ENCODE measurements at places on chromosomes 7 and 10. TPM values are rescaled to one million over a fixed set of nuclear protein-coding genes. Genes with fewer than 3 reads are reported as not detected.

GRCh38 chr7:92325858-92326257 lies 80.1 kb downstream of the ANKIB1 start:
- DNase-seq = no peak

- DNase-seq = no peak
Measured at GRCh38 chr10:124374535-124375352, 44.0 kb downstream of the OAT start.

GRCh38 chr10:105063796-105064195 lies 422.7 kb downstream of the SORCS3 start:
- DNase-seq = no peak

DNA sequence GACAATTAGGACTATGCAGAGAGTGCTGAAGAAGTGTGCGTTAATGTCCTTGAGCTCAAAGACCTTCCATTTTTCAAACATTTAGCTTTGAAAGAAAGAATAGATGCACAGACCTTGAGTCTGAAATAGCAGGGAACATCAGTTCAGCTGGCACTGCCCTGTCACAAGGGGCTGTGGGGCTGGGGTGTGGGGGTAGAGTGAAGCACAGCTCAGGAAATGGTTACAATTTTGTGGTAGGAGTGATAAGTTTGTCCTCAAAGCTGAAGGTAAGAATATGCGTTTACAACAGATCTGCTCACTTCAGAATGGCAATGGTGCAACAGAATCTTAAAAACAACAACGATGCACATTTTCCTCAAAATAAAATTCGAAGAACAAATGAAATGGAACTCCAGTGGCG lies 33.6 kb downstream of the SMKR1 start:
- no peak for DNase-seq

GRCh38 chr7:135938563-135938962 lies 38.6 kb downstream of the MTPN start:
- no peak for DNase-seq

DNA sequence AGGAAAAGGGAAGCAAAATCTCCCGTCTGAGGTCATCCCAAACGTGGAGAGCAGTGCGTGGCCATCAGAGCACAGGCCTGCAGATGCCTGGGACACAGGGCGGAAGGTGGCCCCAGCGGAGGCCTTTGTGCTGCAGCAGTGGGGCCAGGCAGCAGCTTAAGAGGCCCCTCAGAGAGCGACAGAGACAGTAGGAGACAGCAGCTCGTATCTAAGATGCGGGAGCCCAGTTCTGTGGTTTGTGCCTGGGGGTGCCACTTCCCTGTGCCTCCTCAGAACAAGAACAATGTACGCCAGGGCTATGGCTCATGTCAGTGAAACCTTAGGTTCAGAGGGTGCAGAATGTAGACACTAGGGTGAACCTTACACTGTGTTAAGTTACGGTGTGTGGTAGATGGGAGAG lies 316.6 kb upstream of the AKR1E2 start:
- no peak for DNase-seq

DNA sequence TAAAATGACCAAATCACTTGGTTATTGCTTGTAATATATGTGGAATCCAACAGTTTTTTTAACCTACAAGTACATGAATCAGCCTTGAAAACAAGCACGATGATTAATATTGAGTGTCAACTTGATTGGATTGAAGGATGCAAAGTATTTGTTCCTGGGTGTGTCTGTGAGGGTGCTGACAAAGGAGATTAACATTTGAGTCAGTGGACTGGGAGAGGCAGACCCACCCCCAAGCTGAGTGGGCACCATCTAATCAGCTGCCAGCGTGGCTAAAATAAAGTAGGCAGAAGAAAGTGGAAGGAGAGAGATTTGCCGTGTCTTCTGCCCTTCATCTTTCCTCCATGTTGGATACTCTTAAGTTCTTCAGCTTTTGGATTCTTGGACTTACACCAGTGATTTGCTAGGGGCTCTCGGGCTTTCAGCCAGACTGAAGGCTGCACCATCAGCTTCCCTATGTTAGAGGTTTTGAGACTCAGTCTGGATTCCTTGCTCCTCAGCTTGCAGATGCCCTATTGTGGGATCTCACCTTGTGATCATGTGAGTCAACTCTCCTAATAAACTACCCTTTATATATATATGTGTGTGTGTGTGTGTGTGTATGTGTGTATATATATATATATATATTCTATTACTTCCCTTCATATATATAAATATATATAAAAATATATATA lies 118.4 kb upstream of the WDR11 start:
- DNase-seq = no peak

DNA sequence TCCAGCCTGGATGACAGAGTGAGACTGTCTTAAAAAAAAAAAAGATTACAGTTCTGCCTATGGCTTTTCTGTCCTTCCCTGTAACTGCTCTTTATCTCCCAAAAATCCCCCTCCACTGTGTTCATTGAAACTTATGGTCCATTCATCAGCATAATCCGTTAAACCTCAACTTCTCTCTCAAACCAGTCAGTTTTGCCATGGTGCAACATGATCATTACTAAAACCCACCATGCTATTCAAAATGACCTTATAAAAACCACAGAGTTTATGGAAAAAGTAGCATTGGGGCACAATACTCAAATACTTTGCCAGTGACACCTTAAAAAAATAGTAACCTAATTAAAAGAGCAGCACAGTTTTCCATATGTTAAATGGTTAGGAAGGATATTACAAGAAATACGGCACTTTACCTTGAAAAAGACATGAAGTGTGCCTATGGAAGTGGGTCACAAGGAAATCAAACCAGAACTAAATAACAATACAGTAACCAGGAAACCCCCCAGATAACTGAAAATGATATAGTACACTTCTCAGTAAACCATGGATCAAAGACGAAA lies 74.0 kb upstream of the ST8SIA6 start:
- DNase-seq = no peak

DNA sequence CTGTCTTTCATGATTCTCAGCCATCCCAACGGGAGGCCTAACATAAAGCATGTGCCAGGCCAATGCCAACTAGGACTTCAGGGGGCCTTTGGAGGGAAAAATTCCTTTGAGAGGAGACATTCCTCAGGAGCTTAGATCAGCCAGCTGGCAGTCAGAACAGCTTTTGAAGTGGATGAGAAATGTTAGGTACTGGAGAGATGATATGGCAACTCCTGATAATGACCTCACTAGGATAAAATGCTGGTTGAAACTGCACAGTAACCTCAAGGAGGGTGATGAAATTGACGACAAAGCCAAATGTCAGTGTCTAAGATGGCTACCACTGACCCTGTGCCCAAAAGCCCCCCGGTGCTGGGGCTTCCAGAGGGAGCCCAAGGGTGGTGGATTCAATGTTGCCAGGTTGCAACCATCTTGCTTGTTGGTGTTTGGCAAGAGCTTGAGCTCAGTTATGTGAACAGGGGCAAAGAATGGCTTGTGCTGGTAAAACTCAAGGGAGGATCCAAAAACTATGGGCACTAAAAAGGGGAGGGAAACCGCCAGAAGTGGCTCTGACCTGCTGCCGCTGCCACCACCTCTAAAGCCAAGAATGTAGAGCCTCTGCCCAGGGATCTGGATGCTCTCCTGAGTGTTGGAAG lies 121.2 kb downstream of the UBE2H start:
- DNase-seq = no peak

DNA sequence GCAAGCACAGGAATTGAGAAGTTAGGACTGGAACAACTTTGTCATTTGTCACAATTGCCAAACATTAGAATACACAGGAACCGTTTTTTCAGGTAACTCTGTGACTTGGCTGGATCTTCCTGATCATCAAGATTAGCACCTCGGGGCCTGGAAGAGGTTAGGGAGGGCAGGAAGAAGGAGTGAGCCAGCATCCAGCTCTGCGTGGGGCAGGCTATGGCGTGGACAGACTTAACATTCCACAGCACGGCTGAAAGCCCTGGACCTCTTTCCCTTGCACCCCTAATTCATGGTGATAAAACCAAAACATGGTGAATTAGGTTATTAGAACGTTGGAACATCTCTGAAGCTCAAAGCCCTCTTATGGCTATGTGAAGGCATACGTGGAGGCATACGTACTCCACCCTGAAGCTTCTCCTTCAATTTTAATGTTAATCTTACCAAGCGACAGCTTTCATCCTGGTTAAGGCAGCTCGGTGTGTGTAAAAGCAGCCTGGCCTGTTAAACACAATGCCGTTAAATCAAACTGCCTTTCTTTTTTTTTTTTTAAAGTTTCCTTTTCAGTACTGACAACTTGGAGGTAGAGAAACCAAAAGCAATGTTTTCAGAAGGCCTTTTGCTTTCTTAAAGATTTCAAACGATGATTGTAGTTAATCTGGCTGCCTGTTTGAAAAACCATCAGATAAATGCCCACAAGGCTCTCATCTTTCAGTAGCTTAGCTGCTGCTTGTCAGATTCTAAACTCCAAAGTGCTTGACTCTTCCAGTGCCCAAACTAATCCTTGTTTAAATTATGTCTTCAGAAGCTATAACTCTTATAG lies 4.5 kb downstream of the GRK5 start:
- peak; percentile 28 for DNase-seq

DNA sequence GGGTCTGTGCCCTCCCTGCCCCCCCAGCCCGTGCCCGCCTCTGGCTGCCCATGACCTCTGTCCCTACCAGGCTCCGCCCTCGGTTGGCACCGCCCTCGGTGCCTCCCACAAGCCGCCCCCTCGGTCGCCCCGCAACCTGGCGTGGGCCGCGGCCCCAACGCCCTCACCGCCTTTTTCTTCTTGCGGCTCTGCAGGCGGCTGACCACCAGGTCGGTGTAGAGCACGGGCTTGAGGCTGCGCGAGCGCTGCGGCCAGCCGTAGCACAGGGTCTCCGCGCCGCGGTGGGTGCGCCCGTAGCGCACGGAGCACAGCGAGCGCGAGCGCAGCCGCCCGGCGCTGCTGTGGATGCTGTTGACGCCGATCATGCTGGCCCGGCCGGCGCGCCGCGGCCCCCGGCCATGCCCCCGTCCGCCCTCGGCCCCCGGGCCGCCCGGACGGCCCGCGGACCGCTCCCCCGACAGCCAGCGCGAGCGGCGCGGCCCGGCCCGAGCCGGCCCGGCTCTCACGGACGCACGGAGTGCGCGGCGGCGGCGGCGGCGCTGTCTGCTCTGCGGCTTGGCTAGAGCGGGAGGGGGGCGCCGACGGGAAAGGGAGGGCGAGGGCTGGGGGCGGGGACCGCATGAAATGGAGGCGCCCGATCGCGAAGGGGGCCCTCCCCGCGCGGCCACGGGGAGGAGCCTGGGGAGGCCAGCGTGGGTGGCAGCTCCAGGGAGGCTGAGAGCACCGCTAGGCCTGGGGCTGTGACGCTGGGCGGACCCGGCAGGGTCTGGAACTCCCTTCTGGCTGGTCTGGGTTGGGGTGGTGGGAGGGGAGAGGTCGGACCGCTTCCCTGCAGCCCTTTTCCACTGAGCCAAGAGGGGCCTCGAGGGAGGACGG lies 9.6 kb downstream of the PSD start:
- peak; percentile 64 for DNase-seq

DNA sequence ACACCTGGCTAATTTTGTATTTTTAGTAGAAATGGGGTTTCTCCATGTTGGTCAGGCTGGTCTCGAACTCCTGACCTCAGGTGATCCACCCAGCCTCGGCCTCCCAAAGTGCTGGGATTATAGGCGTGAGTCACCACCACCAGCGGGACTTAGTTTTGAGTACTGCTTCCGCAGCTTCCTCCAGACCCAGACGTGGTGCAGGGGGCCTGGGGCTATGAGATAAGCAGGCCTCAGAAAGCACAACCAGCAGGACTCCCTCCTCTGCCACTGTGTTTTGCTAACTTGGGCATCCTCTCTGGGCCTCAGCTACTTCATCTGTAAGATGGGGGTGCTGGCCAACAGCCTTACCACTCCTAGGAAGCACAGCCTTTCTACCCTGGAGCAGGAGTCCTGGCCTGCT lies 37.8 kb downstream of the GOLGA7B start:
- no peak for DNase-seq

DNA sequence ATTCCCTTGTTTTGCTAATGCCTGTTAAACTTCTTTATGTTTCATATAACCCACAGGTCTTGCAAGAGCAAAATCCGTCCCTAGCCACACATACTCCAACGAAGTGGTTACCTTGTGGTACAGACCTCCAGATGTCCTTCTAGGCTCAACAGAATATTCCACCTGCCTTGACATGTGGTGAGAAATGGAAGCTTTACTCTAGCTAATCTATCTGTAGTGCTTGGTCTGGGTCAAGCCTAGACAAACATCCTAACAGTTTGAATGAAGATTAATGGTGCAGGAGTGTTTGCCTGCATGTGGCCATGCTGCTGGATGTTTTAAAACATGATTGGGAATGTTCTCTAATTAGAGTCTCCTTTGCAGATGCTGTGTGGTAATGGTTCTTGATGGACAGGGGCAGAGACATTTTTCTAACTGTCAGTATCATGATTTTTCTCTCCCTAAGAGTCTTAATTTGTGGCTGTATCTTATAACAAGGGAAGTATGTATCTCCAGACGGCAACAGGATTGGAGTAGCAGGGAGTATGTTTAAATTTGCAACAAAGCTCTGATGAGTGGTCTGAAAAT lies 308.5 kb upstream of the FZD1 start:
- no peak for DNase-seq

- DNase-seq = no peak
Measured at GRCh38 chr7:40839881-40840280, 705.1 kb downstream of the SUGCT start.

DNA sequence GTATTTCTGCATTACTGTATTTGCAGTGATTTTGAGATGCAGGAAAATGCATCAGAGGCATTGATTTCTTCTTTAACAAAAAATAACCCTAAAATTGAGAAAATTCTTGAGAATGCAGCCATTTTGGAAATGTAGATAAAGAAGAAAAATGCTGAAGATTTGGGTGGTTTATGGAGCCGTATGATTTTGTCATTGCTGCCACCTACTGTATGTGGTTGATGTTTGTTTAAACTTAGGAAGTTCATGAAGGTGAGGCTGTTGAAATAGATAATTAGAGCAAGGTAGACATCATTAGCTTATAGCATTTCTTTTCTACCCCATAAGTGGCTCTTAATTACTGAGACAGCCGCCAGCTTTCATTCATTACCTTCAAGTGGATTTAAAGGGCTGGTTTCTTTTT lies 92.1 kb upstream of the SAMD8 start:
- peak; percentile 55 for DNase-seq

Gene PRF1
- total RNA-seq = 1.0 TPM

Gene LLCFC1
- not detected for total RNA-seq

Gene FAM131B
- total RNA-seq = 0.05 TPM

Gene AKR1C1
- not detected for total RNA-seq

Gene GPNMB
- 2.6 TPM for total RNA-seq

Gene HOXA10
- not detected for total RNA-seq
